Stimulated activated CD4-positive, alpha-beta T cell treated with anti-CD3 and anti-CD28 coated beads, Interleukin-2, amount 100 ng/mL, for 24 hours (primary cell): ENCODE measurements at places on chromosomes 7 and 10.

GRCh38 chr7:105496521-105496920 lies 25.6 kb downstream of the PUS7 start:
- DNase-seq: no peak

DNA sequence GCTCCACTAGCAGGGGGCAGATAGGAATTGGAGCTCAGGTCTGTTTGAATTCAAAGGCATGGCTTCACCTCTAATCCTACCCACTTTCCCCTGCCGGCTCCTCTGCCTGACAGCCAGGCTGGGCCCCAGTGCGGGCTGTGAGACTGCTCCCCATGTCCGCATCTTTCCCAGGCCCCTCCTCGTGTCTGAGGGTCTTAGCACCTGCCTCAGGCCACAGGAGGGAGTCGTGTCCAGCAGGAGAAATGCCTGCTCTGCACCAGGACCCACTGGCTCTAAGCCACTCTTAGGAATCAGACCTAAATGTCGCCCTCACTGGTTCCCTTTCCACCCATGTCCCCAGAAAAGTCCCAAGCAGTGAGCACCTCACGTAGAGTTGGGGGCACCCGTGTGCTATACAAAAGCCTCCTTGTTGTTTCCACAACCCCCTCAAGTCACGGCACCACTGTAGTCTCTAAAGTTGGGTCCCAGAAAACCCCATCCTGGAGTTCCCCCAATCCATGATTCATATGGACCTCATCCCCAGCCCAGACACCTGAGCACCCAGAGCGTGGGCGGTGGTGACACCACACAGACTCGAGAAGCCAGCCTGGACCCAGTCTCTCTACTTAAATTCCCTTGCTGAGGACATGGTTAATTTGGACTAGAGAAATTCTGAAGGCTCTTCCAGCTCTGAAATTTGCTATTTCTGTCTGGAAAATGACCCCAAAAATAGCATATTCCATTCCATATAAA lies 466.4 kb upstream of the ZMIZ1 start:
- no peak for DNase-seq

- no peak for DNase-seq
These were observed 123.2 kb upstream of the RAB18 start for GRCh38 chr10:27380929-27381358.

DNA sequence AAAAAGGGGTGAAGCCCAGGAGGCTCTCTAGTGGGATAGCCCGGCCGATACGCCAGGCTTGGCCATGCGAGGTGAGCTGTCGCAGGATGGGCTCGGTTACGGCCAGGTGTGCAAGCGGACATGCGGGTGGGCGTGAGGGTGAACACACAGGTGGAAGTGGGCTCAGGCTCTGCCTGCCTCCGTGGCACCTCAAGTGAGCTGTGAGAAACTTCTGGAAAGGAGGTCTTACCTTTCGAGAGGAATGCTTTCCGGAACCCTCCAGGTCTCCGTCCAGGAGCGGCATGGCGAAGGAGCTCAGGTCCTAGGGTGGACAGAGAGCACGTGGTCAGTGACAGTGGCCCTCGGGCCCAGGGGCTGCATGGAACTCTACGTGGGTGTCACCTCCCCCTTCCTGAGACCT lies 90.7 kb downstream of the PRKAG2 start:
- no peak for DNase-seq

DNA sequence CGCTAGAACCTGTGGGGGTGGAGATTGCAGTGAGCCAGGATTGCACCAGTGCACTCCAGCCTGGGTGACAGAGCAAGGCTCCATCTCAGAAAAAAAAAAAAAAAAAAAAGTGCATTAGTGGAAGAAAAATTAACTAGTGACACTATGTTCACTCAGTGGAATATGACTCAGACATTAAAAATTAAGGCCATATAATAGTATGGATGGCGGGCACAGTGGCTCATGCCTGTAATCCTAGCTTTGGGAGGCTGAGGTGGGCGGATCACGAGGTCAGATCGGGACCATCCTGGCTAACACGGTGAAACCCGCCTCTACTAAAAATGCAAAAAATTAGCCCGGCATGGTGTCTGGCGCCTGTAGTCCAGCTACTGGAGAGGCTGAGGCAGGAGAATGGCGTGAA lies 3.4 kb downstream of the PHYH start:
- no peak for DNase-seq

DNA sequence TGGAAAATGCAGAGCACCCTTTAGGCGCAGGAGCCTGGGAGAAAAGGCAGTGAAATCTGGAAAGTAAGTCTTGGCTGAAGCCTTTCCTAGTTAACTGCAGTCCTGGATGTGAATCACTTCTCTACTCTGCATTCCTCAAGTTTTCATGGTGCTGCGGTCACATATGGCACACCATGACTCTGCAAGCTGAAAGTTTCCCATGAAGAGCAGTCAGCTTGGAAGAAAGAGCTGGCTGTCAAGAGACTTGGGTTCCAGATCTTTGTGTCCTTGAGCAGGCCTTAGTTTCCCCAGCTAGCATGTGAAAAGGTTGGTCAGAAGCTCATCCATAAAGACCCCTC lies 548.3 kb downstream of the SORCS3 start:
- no peak for DNase-seq

DNA sequence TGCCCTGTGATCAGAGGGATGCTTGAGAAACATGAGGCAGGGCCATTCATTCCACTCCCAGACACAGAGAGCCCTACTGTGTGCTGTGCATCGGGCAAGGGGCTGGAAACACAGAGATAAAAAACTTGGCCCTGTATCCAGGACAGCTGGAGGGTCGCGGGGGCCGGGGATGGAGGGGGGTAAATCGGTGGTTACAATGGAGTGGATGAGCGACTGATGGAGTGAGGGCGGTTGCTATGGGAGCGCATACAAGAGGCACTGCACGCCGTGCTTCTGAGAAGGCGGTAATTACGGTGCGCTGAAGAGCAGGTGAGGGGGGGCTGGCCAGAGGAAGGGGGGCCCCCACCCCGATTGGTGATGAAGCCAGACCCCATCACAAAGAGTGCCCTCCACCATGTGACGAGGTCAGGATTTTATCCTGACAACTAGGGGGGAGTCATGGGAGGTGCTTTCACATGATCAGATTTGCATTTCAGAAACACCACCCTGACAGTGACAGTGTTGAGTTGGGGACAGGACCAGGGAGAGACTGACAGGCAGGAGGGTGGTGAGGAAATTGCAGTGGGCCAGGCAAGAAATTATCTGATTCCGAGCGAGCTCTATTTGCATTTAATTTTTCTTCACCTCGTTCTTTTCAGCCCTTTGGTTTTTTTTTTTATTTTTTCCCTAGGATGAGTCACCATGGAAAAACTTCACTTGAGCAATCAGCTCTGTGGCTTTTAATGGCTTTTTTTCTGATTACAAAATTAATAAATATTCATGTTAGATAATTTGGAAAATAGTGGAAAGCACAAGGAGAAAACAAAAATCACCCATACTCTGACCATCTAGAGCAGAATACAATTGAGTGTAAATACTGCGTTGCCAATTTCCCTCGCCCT lies 7.8 kb downstream of the CPA5 start:
- no peak for DNase-seq

DNA sequence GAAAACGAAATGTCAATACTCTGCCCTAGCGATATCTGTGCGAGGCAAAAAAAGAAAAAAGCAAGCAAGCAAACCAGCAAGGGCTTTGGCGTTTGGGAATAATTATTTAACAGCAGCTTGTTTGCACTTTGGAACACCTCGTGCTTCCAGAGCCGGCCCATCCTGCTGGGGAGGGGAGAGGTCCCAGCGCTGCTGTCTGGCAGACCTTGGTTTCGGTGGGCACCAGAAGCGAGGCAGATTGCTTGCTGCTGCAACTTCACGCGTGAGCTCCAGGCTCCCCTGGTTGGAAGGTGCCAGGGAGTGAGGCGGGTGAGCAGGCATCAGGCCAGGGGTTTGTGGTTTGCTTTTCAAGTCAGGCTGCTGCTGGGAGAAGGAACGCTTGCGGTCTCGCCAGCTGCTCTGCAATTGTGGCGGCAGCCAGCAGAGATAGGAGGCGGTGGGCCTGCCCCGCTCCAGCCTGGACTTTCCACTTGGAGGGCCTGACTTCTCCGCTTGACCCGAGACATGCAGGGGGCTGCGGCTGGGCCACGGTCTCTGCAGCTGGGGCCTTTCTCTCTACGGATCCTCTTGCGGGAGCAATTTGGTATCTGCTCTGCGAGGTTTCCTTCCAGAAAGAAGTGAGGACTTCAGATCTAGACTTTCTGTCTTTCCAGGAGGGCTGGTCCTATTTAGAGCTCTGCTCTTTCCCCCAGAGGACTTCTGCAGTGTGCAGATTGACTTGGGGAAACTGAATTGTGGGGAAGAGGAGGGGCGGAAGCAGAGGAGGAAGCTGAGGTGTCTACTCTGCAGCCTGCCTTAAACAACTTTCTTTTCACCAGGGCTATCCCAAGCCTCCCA lies 131.4 kb downstream of the PRPF18 start:
- peak; percentile 25 for DNase-seq

- DNase-seq: no peak
These were observed 270.7 kb upstream of the IGFBP3 start for GRCh38 chr7:46191776-46192175.

DNA sequence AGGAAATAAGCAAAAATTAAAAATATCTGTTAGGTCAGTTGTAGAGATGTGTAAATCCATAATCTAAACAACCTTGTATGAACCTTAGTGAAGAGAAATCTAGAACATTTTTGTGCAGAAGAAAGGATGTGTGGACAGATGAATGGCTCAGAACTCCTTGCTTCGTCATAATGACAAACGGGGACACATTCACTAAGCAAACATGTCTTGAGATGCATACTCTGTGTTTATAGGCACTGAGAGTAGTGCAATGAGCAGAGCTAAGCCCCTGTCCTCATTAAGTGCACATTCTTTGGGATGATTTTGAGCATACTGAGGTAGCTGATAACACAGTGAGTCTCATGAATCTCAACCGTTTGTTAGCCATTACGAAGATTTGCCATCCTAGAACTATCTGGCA lies 360.6 kb upstream of the ANKRD30A start:
- no peak for DNase-seq

DNA sequence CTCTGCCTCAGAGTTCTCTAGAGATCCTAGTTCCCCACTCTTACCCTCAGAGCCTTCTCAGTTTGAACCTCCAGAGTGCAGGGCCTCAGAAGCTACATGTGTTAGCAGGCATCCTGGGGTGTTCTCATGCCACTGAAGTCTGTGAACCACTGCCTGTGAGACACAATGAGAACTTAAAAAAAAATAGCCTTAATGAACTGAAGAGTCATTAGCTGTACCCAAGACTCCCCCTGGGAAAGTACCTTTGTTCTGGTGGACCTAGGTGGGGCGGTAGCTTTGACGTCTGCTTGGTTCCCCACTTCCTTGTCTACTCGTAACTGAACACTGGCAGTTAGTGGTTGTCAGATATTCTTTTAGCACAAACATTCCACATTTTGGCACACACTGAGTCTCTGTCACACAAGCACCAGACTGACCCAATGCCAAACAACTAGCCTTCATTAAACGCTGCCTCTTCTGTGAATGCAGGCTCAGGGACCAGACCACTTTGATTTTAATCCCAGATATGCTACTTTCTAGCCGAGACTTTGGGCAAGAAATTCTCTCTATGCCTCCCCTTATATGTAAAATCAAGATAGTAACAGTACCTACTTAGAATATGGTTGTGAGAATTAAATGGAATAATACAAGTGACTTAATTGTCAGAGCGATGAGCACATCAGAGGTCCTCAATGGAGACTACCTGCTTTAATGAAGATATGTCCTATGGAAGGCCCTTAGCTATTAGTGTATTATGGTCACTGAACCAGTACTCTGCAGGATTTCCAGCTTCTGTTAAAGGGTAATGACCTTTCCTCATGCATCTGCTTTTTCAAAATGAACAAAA lies 75.3 kb upstream of the CC2D2B start:
- peak; percentile 20 for DNase-seq
